ENCODE measurements at places on chromosomes 2 and 18. TPM values are rescaled to one million over a fixed set of nuclear protein-coding genes. Genes with fewer than 3 reads are reported as not detected.
A peak's percentile ranks its signal among the peaks of the same experiment; 100 is the strongest.

The OTX1 gene
- total RNA-seq: 0.64 TPM

- no peak for DNase-seq
These were observed 8.0 kb downstream of the GPR39 start for GRCh38 chr2:132424526-132425121.

DNA sequence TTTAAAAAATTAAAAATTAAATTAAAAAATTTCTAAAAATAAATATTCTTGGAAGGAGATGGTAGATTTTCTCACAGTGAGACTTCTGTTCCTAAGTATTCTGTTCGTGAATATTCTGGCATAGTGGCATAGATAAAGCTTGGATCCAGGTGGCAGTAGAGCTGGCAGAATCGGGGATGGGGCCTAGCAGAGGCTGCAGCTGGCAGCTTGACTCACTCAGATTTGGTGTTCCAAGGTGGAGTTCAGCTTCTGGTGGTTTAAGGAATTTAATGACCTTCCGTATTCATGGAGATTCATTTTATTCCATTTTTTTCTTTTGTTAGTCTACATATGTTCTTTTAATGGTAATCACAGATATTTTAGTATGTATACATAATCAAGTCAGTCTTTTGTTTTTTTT, 19.9 kb downstream of the ARMC9 start:
- DNase-seq: no peak

DNA sequence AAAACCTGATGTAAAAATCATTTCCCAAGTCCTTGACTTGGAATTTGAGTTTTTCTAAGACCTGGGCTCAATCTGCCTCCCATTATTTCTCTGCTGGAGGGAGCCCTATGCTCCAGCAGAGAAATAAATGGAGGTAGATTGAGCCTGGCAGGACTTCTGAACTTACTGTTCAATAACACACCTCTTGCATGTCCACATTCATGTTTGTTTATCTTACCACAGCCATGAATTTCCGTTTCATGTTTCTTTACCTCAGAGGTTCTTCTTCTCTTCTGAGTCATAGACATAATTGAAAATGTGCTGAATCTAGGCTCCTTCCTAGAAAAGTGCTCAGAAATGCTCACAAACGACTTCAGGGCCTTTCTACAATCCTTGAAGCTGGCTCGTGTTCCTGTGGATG, 170.8 kb downstream of the PMAIP1 start:
- DNase-seq: peak; percentile 39

DNA sequence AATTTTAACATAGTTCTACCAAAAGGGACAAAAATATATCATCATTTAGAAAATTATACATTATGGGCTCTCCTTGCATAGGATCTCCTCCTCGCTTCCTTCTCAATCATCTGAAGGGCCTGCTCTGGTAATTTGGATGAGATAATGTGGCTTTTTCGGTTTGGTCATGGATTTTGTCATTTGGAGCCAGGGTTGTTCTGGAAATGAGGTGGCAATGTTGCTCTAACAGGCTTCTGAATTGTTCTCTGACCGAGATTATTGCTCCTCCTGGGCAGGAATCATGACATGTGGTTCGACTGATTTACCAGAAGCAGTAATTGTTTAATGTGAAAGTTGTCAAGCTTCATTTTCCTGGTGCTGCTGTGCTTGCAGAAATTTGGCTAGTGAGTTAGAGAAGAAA, 194.7 kb upstream of the ERBB4 start:
- no peak for DNase-seq

GRCh38 chr18:36993068-36993467, 164.1 kb downstream of the KIAA1328 start:
- no peak for DNase-seq

DNA sequence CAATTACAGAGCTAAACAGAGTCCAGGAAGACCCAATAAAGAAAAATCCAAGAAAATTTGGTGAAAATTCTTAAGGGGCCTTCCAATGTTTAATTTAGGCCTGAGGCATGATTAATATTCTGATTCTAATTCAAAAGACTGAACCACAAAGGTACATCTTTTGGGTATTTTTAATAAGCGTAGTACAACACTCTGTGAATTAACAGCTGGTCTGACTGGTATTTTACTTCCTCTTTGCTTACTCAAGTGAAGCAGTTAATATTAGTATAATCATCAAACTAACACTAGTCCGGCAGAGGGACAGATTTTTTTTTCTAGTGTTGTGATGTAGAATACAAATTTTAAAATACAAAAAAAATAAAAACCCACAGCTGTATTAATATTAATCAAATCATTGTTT, 652.9 kb downstream of the NR4A2 start:
- DNase-seq: no peak

The ARHGAP28 gene
- total RNA-seq: 26.4 TPM

DNA sequence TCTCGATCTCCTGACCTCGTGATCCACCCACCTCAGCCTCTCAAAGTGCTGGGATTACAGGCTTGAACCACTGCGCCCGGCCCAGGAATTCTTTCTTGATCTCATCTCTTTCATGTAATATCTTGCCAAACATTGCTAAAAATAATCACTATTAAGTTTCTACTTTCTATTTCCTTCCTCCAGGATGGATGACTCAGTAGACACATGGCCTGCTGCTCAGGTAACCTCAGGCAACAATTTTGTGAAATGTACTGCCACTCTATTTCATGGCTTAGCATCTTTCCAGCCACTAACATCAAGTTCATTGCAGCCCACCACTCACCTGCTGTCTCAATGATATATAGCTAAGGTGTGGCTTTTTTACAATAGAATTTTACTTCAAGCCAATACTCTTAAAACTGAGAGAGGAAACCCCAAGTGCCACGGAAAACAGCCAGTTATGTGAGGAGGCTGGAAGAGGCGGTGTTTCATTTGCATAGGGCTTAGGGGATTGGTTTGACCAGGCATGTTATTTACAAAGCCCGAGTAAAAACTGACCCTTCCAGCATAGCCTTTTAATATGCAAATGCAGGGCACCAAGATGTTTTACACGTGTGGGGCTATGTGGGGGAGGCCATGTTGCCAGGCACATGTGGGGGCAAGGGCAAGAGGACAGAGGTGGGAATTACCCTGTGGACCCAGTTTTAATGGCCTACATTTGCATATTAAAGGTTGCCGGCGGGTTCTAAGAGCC, 11.3 kb upstream of the SUMO1 start:
- no peak for DNase-seq

The UGGT1 gene
- 39.9 TPM for total RNA-seq

The NT5DC4 gene
- total RNA-seq: not detected

DNA sequence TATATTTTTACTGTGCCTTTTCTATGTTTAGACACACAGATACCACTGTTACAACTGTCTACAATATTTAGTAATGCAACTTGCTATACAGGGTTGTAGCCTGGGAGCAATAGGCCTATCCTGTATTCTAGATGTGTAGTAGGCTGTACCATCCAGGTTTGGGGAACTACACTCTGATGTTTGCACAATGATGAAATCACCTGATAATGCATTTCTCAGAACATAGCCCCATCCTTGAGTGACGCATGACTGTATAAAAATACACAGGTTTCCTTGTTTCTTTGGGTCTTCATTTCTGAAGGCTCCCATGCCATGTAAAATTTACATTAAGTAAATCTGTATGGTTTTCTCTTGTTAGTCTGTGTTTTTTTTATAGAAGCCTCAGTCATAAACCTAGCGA, 270.9 kb upstream of the SKOR2 start:
- DNase-seq: no peak

GRCh38 chr18:8933714-8934284, 168.7 kb upstream of the NDUFV2 start:
- DNase-seq: peak; percentile 38
